Esophagus squamous epithelium (tissue), 5 donors: ENCODE measurements at places on chromosomes 7 and 10.
A peak's percentile ranks its signal among the peaks of the same experiment; 100 is the strongest.

- H3K36me3 ChIP-seq, result no peaks in the 10 kb centered on the region
- no peaks in the 10 kb centered on the region for H3K27me3 ChIP-seq
- no peaks in the 10 kb centered on the region for H3K4me1 ChIP-seq
- no peak overlapping the region for H3K27ac ChIP-seq
- no peak overlapping the region for H3K4me3 ChIP-seq
These were observed 194.4 kb upstream of the SEMA3D start for GRCh38 chr7:85381212-85381611.

- peak within 1 kb of the TSS; percentile 97 for H3K27ac ChIP-seq
- DNase-seq, result peak; percentile 47
- H3K27me3 ChIP-seq, result no peaks in the 10 kb centered on the region
- peak within 1 kb of the TSS; percentile 82 for H3K4me3 ChIP-seq
These were observed at the start of gene LCOR for GRCh38 chr10:96831867-96832720. Gene LCOR (plus strand): TSS chr10:96832298. CDS start chr10:96949058, 116,760 bp downstream.

DNA sequence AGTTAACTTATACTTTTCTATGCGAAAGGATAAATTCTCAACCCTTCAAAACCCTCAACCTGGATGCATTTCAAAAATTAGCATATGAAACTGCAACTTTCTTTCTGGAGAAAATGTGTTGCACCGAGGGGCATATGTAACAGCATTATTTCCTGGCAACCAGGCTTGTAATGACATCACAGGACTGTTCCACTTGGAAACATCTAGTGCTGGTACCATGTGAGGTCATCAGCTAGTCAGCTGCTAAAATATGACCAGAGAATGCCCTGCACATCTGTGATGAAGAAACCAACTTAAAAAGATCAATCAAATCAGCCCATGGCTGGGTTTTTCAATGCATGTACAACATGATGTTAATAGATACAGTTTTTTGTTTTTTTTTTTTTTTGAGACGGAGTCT is 40.0 kb downstream of the FGFR2 start:
- no peaks in the 10 kb centered on the region for H3K36me3 ChIP-seq
- no peak overlapping the region for H3K27ac ChIP-seq
- no peak for DNase-seq
- no peak overlapping the region for H3K4me3 ChIP-seq
- no peaks in the 10 kb centered on the region for H3K27me3 ChIP-seq
- H3K4me1 ChIP-seq, result peaks cover 45% of the 10 kb centered on the region

DNA sequence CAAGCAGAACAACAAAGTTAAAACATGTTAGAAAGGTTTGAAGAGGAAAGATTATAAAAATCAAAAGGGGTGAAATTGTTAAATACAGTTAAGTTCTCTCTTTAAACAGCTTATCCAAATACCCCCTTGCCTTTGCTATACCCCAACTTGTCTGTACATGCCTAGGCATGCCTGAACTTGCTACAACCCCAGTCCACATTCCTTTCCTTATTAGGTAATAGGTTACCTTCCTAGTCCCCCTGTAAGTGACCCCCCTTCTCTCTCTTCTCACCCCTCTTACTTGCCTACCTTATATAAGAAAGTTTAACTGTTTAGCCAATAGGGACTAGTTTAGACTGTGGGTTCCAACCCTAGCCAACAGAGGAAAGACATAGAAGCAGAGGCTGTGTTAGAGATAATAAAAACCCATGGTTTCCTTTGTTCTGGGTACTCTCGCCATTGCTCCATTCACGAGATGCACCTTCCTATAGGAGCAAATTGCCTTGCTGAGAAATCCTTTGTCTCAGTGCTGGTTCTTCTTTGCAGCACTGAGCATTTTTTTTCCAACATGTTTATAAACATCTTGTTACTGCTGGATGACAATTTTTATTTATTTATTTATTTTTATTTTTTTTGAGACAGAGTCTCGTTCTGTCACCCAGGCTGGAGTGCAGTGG is 282.2 kb upstream of the GALNT17 start:
- H3K4me3 ChIP-seq, result no peak overlapping the region
- no peaks in the 10 kb centered on the region for H3K36me3 ChIP-seq
- H3K4me1 ChIP-seq, result no peaks in the 10 kb centered on the region
- no peak for DNase-seq

- H3K4me1 ChIP-seq, result no peaks in the 10 kb centered on the region
- H3K27ac ChIP-seq, result no peak overlapping the region
- no peaks in the 10 kb centered on the region for H3K27me3 ChIP-seq
These were observed 68.9 kb downstream of the DYNC1I1 start for GRCh38 chr7:95840953-95841950.

DNA sequence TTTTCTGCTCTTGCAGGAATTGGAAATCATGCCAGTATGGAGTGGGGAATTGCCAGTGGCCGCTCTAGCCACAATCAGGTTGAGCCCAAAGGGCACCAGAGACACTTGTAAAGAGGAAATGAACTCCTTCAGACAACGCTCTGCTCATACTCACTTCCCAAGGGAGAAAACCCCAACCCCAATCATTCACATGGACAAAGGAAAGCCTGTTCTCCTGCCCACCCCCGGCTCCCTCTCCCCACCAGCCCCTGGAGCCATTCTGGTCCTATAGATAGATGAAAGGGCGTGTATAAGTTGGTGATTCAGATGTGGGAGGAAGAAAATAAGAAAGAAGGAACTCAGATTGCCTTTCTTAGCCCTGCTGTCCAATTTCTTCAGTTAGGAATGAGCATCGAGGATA is 57.4 kb downstream of the GFRA1 start:
- DNase-seq, result no peak
- H3K4me1 ChIP-seq, result no peaks in the 10 kb centered on the region
- H3K36me3 ChIP-seq, result no peaks in the 10 kb centered on the region
- H3K27me3 ChIP-seq, result no peaks in the 10 kb centered on the region
- no peak overlapping the region for H3K4me3 ChIP-seq
